ENCODE measurements at places on chromosomes 13 and 19.
A peak's percentile ranks its signal among the peaks of the same experiment; 100 is the strongest.

GRCh38 chr13:29882076-29882475, 31.7 kb upstream of the UBL3 start:
- no peak for DNase-seq

DNA sequence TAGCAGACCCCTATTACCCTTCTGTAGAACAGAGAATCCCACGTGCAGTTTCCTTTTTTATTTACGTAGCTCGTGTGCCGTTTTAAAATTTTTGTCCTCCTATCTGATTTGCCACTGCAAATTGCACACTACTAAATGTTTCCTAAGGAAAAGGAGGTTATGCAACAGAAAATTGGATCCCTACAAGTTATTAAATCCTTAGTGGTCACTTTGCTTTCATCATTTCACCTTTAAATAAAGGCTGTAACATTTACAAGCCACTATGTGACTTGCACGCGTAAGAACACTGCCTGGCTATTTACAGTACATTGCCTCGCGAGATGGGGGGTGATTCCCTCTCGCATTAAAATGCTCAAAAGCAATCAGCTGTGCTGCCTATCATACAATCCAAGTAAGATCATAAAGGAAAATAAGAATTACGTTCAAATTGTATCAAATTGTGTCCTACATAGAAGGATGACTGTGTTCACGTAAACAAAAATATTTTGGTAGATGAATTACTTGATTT, 525.6 kb downstream of the SUCLA2 start:
- no peak for DNase-seq

DNA sequence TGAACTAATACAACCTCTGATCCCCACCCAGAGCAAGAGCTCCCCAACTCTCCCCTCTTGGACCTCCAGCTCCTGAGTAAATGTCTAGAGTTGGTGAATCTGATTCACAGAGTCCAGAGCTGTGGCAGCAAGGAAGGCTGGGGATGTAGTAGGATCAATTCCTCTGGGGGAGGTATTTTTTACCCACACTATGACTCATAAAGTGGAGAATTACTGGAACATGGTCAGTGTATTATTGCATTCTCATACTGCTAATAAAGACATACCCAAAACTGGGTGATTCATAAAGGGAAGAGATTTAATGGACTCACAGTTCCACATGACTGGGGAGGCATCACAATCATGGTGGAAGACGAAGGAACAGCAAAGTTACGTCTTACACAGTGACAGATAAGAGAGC, 496.7 kb downstream of the EFNB2 start:
- no peak for DNase-seq

DNA sequence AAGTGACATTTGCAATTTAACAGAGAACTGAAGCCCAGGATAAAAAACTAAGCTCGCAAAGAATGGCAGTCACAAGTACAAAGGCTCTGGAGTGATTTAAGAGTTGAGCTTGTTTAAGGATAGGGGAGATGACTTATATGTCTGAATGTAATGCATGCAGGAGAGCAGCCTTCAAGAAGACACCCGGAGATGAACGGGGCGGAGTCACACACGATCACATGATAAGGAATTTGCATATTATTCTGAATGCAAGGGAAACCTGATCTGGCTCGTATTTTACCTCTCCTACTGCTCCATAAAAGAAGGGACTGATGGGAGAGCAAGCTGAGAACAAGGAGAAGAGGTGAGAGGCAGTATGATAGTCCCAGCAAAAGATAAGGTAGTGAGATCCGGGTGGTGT, 12.9 kb downstream of the TBC1D4 start:
- DNase-seq = no peak

GRCh38 chr19:29366757-29367156, 153.8 kb upstream of the UQCRFS1 start:
- DNase-seq = no peak

GRCh38 chr13:101325423-101325822, 90.9 kb downstream of the NALCN start:
- DNase-seq = peak; percentile 72

- DNase-seq = no peak
These were observed 1318.5 kb downstream of the PCDH9 start for GRCh38 chr13:65911546-65912193.

- no peak for DNase-seq
These were observed 532.4 kb upstream of the SGCG start for GRCh38 chr13:22648320-22648801.

DNA sequence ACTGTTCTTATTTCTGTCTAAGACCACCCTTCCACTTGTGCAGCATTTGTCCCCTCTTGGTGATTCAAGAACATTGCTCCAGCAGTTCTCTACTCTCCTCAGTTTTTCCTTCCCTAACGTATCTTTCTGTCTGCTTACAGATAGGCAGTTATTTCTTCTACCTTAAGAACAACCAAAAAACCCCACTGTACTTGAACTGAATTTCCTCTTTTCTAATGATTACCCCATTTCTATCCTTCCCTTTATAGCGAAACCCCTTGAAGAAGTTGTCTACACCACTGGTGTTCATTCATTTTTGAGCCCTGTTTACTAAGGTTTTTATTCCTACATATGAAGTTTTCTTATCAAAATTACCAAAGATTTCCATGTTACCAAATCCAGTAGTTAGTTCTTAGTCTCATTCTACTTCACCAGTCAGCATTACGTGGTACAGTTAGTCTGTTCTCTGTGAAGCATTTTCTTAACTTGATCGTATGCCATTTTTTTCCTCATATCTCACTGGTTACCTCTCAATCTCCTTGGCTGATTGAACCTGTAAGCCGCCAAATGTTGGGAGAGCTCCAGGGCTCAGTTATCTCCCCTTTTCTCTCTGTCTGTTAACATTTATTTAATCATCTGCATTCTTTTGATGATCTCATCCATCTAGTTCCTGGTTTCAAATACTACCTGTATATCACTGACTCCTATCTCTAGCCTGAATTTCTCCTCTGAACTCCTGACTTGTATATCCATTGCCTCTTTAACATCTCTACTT, 9.0 kb downstream of the LSM14A start:
- DNase-seq = no peak

- no peak for DNase-seq
These were observed 3.3 kb upstream of the ZNF580 start for GRCh38 chr19:55637534-55637933.

- no peak for DNase-seq
These were observed 2.5 kb downstream of the ZNF579 start for GRCh38 chr19:55578031-55578760.

DNA sequence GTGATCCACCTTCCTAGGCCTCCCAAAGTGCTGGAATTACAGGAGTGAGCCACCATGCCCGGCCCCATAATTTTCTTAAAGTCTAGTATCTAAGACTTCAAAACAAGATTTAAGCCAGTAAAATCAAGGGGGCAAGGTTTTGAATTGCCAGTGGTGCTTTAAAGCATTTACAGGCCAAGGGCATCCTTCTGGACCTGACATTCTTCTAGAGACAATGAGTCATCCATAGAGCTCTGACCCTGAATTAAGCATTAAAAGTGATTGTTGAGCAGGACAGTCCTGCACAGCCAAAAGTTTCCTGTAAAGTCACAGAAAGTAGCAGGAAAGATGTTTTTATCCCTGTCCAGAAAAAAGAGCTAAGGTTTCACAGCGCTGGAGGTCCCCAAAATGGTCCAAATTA, 50.9 kb upstream of the ATP12A start:
- no peak for DNase-seq

- DNase-seq = no peak
These were observed 8.8 kb downstream of the PPP1R13L start for GRCh38 chr19:45395821-45396617.

DNA sequence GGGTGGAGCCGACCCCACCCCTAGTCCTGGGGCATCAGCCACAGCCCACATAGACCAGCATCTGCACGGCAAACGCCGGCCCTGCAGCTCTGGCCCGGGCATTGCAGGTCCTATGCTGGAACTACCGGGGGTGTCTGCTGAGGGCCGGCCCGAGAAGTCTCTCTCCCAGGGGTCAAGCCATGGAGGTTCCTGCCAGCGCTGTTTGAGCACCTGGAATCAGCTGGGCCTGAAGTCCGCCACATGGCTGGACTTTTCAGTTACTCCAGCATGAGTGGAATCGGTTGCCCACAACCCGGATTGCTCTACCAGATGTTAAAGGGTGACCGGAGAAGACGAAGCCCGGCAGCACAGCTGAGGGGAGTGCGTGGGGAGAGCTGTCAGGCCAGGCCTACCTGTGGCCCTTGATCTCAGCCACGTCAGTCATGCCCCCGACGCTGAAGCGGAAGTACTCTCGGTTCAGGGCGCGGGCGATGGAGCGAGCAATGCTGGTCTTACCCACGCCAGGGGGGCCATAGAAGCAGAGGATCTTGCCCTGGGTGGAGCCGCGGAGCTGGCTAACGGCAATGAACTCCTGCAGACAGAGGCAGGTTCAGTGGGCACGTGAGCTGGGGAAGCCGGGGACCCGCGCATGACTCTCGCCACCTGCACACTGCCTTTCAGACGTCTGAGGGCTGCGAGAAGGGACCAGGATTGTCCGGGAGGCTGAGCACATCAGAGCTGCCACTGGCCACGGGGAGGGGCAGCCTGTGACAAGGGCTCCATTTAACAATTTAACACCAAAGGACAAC, 8.7 kb downstream of the RPL36 start:
- DNase-seq = no peak

- DNase-seq = no peak
These were observed 488.1 kb downstream of the COG6 start for GRCh38 chr13:40143559-40143958.

- peak; percentile 7 for DNase-seq
These were observed 84.0 kb downstream of the MZT1 start for GRCh38 chr13:72643311-72643989.

DNA sequence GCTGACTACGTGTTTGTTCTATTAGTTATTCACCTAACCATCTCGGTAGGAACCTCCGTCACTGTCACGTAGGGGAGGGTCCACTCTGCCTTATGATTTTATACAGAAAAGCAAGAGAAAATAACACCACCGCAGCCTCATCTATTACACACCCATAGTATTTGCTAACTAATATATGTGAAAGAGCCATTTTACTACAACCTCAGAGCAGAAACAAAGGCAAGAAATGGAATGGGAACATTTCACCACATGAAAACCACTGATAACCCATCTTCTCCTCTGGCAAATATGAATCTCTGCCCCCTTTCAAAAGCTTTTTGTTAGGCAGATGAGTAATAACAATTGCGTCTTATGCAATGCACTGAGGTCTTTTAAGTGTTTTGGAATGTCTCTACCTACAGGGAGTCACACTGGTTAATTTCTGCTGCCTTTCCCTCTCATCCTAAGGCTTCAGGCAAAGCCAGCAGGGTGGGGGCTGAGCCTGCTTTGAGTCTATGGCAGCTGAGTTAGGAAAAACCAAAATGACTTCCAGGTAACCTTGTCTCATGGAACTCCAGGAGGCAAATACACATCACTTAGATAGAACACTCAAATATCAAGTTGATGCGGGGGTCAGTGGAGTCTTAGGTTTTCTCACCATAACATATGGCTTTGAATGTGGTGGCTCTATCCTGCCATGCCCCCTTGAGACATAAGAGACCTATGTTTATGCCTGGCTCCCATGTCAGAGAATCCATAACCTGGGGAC, 15.0 kb downstream of the TSHZ3 start:
- no peak for DNase-seq

DNA sequence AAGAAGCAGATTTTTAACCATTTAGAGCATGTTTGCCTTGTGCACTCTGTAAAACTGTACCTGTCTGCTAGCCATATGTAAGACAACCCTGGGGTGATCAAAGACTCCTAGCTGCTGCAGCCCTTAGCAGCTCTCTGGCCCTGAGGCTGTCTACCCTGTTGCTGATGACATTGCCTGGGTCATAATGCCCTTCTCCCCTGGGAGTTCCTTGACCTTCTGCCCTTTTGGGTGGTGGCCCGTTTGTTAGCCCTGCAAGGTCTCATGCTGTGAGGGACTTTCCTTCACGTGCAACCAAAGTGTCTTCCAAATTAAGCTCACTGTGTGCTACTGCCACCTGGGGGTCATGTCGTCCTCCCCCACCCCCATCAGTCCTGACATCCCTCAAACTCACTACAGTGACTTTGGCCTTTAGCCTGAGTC, 7.4 kb downstream of the GPC6 start:
- no peak for DNase-seq

DNA sequence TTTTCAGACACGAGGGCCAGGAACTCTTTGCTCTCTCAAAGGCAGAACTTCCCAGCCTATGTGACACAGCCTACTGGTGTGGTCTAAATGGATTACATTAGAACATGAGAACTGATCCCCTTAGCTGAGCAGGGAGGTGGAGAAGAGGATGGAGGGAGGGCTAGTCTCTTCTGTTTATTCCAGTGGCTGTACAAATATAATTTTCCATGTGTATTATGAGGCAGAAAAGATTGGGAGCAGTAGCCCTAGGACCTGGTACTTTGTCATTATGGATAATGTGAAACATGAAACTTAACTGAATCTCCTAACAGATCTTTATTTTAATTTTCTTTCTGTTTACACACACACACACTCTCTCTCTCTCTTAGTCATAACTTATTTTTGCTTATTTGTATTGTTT, 82.1 kb downstream of the WDFY2 start:
- DNase-seq = no peak

DNA sequence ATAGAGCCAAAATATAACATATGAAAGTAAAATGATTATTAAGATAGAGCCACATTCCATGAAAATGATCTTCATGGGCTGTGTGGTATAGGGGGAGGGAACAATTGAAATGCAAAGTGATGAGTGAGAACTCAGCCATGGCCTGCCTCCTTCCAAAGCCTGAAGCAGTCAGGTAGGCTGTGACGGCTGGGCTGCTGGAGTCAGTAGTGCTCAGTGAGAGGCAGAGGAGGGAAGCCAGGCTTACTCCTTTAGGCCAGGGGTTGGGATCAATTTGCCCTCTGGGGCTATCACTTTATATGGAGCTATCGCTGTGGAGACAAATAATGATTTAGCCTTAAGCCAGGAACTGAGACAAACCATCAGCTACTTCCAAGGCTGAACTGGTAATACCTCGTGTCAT, 654.9 kb downstream of the FGF9 start:
- no peak for DNase-seq

GRCh38 chr13:102192858-102193257, 209.0 kb downstream of the FGF14 start:
- DNase-seq = no peak

GRCh38 chr13:79703772-79704171, 222.8 kb downstream of the NDFIP2 start:
- DNase-seq = no peak

DNA sequence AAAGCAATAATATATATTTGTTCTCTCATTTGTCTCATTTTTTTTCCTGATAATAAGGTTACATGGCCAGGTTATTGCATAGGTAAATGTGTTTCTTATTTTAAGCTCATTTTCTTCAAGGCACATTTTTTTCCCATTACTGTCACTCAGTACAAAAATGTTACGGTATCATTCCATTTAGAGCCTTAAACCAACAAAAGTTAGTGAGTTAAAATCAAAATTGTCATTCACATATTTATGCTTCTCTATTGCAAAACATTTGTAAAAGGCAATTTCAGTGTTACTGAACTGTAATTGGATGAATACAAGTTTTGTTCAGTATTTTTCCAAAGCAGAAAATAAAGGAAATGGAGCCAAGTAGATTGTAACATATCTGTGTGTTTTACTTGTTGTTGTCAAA, 117.6 kb upstream of the MAB21L1 start:
- no peak for DNase-seq

DNA sequence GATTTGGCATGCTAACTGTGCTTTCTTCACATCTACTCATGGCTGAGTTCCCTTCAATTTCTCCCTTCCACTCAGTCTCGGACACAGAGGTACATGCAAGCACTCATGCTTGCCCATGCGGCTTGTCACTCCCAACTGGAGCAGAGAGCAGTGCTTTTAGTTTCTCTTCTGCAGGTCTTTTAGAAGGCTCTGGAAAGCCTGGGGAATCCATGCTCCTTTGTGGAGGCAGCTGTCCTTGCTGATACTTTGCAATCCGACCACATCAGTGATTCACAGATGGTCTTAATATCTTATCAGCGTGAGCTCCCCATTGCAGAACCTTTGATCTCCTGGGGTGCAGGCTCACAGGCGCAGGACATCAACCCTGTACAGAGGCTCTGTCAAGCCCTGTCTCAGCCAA, 203.9 kb downstream of the COL4A1 start:
- no peak for DNase-seq
